A549 treated with DMSO at 1 μM for 4 hours (cell line): ENCODE measurements at places on chromosomes 11 and 22. TPM values are rescaled to one million over a fixed set of nuclear protein-coding genes. Genes with fewer than 3 reads are reported as not detected.

The SLN gene
- 0.45 to 1.9 TPM (median 0.70 TPM) in 5 replicates for total RNA-seq

The SPTBN2 gene
- total RNA-seq, result 8.2 to 13.2 TPM (median 9.9 TPM) in 5 replicates

The FZD4 gene
- 1.3 to 1.8 TPM (median 1.6 TPM) in 5 replicates for total RNA-seq

The REXO2 gene
- total RNA-seq, result 92.0 to 99.1 TPM (median 97.8 TPM) in 5 replicates

The CDPF1 gene
- 8.5 to 11.0 TPM (median 9.6 TPM) in 5 replicates for total RNA-seq

The RASGRP2 gene
- total RNA-seq, result 0.70 to 1.5 TPM (median 1.1 TPM) in 5 replicates

The TSGA10IP gene
- not detected in 5 replicates for total RNA-seq

The ZP1 gene
- total RNA-seq, result 0.09 to 0.58 TPM (median 0.16 TPM) in 5 replicates

The EIF4ENIF1 gene
- 12.7 to 17.2 TPM (median 13.1 TPM) in 5 replicates for total RNA-seq

The XKR3 gene
- total RNA-seq, result not detected in 5 replicates

The ART1 gene
- total RNA-seq, result not detected in 5 replicates

The CARD18 gene
- not detected in 5 replicates for total RNA-seq

The C11orf87 gene
- 0.01 to 0.06 TPM (median 0.02 TPM) in 4 of 5 replicates, not detected in the other for total RNA-seq

The DGCR6 gene
- 0.53 to 1.6 TPM (median 1.3 TPM) in 5 replicates for total RNA-seq

The OR8D4 gene
- not detected in 5 replicates for total RNA-seq

The ADORA2A gene
- 0.83 to 1.3 TPM (median 0.98 TPM) in 5 replicates for total RNA-seq

The NAALADL1 gene
- total RNA-seq, result not detected in 5 replicates

The HSD17B12 gene
- 63.9 to 82.6 TPM (median 70.6 TPM) in 5 replicates for total RNA-seq

The BATF2 gene
- 0.87 to 1.4 TPM (median 1.1 TPM) in 5 replicates for total RNA-seq

The TNNT3 gene
- 0.11 to 0.17 TPM in 2 of 5 replicates, not detected in the others for total RNA-seq

The TMEM191C gene
- total RNA-seq, result 0.79 to 1.3 TPM (median 1.0 TPM) in 5 replicates

The DESI1 gene
- total RNA-seq, result 15.6 to 18.0 TPM (median 17.7 TPM) in 5 replicates

The OR56A1 gene
- not detected in 5 replicates for total RNA-seq

The PLCB3 gene
- total RNA-seq, result 13.3 to 24.6 TPM (median 20.3 TPM) in 5 replicates

The THAP12 gene
- total RNA-seq, result 47.0 to 57.5 TPM (median 52.3 TPM) in 5 replicates

The KLHDC7B gene
- 0.02 to 0.05 TPM (median 0.05 TPM) in 3 of 5 replicates, not detected in the others for total RNA-seq

The GPR83 gene
- 0.03 to 0.16 TPM (median 0.07 TPM) in 5 replicates for total RNA-seq

The NPAS4 gene
- not detected in 5 replicates for total RNA-seq

The DNAJB7 gene
- not detected in 5 replicates for total RNA-seq

The SLC43A3 gene
- 0.44 to 0.86 TPM (median 0.61 TPM) in 5 replicates for total RNA-seq

The SYCE3 gene
- 0.30 to 0.80 TPM (median 0.40 TPM) in 4 of 5 replicates, not detected in the other for total RNA-seq

The ELP4 gene
- 6.3 to 10.3 TPM (median 9.4 TPM) in 5 replicates for total RNA-seq

The SEPTIN3 gene
- 1.2 to 1.7 TPM (median 1.3 TPM) in 5 replicates for total RNA-seq
